ENCODE measurements at places on chromosomes 1 and 21. TPM values are rescaled to one million over a fixed set of nuclear protein-coding genes. Genes with fewer than 3 reads are reported as not detected.
A peak's percentile ranks its signal among the peaks of the same experiment; 100 is the strongest.

DNA sequence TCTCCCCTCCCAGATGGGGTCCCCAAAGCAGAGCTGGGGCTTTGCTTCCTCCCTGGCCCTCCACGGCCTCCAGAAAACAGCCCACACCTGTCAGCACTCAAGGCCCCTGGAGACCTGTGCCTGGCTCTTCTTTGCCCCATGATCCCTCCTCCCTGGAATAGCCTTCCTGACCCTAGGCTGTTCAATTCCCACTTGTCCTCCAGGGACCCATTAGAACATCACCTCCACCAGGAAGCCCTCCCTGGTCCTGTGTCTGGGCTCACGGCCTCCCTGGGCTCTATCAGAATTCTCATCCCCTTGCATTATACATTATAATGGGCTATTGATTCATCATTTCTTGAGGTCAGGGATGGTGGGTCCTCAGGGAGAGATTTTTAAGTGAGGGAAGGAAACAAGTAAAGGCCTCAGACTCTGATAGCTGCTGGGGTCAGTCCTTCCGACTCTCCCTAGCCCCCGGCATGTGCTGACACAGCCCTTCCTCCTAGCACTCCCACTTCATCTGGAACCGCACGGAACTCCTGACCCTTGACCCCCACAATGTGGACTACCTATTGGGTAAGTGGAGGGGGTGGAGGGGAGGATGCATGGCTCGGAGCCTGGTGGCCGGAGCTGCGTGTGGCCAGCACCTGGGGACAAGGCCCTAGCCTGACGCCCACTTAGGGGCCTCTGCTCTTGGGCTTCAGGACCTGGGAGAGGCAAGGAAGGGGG, 60.8 kb downstream of the ALPL start:
- no peaks in the 10 kb centered on the region for H3K27me3 ChIP-seq
- H3K27ac ChIP-seq: no peak overlapping the region
- no peaks in the 10 kb centered on the region for H3K4me1 ChIP-seq
- no peak for DNase-seq

DNA sequence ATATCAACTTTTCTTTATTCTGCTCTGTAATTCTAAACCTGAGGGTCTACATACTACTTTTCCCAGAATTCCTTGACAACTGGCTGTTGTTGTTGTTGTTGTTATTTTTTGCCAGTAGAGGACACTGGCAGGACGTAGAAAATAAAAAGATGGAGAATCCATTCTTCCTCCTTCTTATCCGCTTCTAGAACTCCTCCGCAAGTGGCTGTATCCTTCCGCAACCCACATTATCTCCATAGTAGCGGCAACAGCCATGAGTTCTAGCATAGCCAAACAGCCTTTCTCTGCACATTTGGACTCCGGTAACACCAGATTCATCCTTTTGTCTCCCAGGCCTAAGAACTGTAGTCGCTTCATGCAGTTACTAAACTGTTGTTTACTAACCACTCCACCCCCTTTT, 91.1 kb upstream of the CACHD1 start:
- H3K4me3 ChIP-seq: no peak overlapping the region
- no peak for DNase-seq
- H3K36me3 ChIP-seq: no peaks in the 10 kb centered on the region
- H3K4me1 ChIP-seq: no peaks in the 10 kb centered on the region

OPTC gene
- total RNA-seq: not detected

- H3K4me3 ChIP-seq: peak overlapping the region; percentile 18
- no peaks in the 10 kb centered on the region for H3K36me3 ChIP-seq
- DNase-seq: peak; percentile 8
- H3K27me3 ChIP-seq: no peaks in the 10 kb centered on the region
- no peak overlapping the region for H3K27ac ChIP-seq
Observed at GRCh38 chr1:55640708-55641473, 425.7 kb upstream of the USP24 start.

ADGRL4 gene
- not detected for total RNA-seq

DNA sequence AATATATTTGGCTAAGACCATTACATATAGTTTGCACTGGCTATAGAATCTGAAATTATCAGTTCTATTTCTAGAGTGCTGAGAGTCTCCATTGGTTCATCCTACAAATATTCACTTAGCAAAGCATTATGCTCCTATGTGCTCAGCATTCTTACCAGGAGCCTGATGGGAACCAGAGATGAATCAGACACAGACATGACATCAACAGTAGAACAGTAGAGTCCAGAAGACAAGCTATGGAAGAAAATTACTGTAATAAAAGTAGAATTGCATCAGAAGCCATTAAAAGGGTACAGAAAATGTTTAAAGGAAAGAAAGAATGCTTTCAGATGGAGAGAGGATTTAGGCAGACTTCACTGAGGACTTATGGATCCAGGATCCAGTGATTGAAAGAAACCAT, 271.7 kb upstream of the SNX7 start:
- no peak overlapping the region for H3K4me3 ChIP-seq
- no peak for DNase-seq
- H3K36me3 ChIP-seq: no peaks in the 10 kb centered on the region
- H3K27me3 ChIP-seq: no peaks in the 10 kb centered on the region
- no peak overlapping the region for H3K27ac ChIP-seq

NTMT2 gene
- not detected for total RNA-seq

DNA sequence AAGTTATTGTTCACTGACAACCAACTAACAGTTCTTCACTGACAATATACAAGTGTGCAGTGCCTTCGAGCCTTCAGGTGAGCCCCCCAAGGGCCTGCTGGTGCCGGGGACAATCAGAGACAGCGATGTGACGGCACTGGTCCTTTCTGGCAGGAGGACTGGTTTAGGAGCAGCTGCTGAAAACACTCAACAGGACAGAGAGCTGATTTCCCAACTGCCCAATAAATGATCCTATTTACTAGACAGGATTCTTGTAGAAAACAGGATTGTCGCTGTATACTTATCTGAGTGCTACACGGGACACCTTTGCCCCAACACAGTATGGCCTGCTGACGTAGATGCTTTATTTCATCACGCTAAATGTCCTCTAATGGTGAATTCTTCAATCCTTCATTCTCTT, 65.4 kb downstream of the TP53BP2 start:
- no peak for DNase-seq
- peaks cover 20% of the 10 kb centered on the region for H3K36me3 ChIP-seq
- H3K4me1 ChIP-seq: peaks cover 12% of the 10 kb centered on the region
- no peak overlapping the region for H3K27ac ChIP-seq
- H3K27me3 ChIP-seq: no peaks in the 10 kb centered on the region
- no peak overlapping the region for H3K4me3 ChIP-seq

DNA sequence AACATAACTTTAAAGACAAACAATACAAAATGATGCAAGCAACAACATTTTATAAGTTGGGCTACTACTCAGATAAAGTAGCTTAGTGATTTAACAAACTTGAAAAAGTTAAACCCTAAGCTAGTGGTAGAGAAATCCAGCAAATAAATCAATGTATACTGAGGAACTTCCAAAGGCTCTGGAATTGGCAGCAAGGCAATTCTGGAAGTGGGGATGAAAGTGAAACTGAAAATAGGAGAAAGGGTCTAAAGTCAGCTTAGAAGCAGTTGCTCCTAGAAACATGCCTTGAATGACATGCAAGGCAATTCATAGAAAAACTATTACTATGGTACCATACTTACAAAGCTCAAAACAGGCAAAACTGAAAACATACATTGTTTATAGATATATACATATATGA, 90.0 kb upstream of the CAMK1G start:
- no peaks in the 10 kb centered on the region for H3K27me3 ChIP-seq
- H3K36me3 ChIP-seq: no peaks in the 10 kb centered on the region

DNA sequence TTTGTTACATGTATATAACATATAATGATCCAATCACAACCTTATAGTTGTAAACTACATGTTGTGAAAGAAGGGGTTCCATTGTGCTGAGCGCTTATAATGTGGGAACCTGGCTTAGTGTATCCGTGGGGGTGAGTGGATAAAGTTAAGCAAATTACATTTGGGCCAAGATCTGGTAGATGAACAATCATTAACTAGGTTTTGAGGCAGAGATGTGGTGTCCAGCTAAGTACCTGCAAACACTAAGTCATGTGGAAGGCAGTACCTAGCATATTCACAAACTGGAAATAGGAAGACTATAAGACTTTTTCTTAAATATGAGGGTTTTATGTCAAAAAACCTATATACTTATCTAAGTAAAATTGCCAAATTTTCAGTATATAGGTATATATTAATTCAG, 167.2 kb upstream of the PDE4B start:
- no peak overlapping the region for H3K27ac ChIP-seq
- H3K27me3 ChIP-seq: no peaks in the 10 kb centered on the region
- H3K36me3 ChIP-seq: no peaks in the 10 kb centered on the region
- DNase-seq: no peak
- no peaks in the 10 kb centered on the region for H3K4me1 ChIP-seq

PRKAA2 gene
- total RNA-seq: not detected

FMO5 gene
- 0.31 TPM for total RNA-seq

NBL1 gene
- total RNA-seq: 35.6 TPM

FCGR3A gene
- total RNA-seq: 1.1 TPM

DNA sequence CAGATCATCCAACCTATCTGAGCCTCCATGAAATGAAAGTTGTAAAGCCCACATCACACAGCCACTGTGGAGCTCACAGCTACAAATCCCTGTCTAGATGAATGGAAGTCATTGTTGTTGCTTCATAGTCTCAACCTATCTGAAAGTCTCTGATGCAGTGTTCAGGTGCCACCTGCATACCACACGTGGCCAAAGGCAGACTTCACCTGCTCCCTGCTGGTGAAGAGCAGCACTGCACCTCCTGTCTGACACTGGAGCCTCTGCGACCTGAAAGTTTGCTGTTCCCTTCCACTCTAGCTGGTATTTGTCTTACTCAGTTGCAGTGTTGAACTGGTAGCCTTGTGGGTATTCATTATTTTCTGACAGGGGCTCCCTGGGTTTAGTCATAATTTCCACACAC, 18.4 kb downstream of the LORICRIN start:
- no peaks in the 10 kb centered on the region for H3K36me3 ChIP-seq
- no peak overlapping the region for H3K4me3 ChIP-seq
- H3K4me1 ChIP-seq: no peaks in the 10 kb centered on the region
- no peak for DNase-seq

DNA sequence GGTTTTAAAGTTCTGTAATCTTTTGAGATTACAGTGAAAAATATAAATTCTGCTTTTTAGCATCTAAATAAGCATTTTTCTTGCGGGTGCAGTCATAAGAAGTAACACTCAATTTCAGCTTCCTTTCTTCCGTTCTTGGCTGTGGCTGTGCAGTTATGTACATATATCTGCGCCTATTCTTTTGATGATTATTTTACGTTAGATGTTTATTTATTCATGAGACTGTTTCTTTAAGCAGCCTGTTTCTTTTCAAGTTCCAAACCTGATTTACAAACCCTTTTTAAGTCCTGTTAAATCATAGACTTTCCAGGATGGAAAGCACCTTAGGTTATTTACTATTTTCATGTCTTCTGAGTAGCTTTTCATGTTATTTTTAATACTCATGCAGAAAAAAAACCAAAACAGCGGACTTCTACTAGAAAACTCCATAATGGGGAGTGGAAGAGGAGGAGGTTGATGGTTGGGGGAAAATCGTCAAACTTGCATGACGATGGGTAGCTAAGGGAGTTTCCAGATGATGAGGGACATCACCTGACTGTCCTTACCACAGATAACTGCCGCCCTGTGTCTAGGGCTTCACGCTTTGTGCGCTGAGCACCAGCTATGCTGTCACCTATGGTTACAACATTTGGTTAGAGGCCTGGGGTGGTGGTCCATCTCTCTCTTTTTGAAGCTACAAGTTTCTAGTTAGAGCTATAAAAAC, 2.6 kb downstream of the PRDM2 start:
- H3K27me3 ChIP-seq: no peaks in the 10 kb centered on the region
- no peaks in the 10 kb centered on the region for H3K36me3 ChIP-seq
- H3K4me1 ChIP-seq: peaks cover 35% of the 10 kb centered on the region
- H3K27ac ChIP-seq: peak overlapping the region; percentile 76
- DNase-seq: peak; percentile 73

CFAP141 gene
- not detected for total RNA-seq

DNA sequence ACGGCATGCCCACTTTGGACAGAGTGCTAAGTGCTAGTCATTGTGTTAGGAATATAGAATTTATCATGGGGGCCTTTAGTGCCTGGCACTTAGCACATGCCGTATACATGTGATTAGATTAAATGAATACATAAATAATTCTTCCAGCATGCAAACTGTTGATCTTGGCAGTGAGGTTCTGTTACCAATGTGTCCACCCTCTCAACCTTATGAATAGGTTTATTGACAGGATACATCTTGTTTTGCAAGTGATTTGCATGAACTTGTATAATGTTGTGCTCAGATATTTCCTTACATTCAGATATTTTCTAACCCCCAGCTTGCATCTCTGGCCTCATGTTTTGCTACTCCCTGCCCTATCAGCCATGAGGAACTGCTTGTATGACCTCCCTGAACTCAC, 60.3 kb upstream of the ZNF648 start:
- no peaks in the 10 kb centered on the region for H3K27me3 ChIP-seq
- H3K4me1 ChIP-seq: no peaks in the 10 kb centered on the region
- no peak for DNase-seq
- no peak overlapping the region for H3K27ac ChIP-seq
- H3K36me3 ChIP-seq: no peaks in the 10 kb centered on the region

DNA sequence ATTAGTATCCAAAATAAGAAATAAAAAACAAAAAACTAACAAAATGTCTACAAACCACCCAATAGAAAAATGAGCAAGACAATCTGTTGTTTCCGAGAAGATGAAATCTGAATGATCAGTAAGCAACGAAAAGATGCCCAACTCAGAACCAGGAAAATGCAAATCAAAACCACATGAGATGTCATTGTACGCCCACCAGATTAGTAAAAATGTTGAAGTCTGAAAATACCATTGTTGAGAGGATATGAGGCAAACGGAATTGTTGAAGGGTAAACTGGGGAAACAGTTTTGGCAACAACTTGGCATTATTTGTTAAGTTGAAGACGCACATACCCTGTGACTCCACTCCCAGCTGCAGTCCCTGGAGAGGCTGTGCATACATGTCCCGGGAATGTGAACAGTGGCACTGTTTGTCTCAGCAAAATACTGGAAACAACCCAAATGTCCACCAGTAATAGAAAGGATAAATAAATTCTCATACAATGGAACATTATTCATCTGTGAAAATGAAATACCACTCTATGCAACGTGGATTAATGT, 10.6 kb downstream of the ZBTB17 start:
- no peak for DNase-seq
- peaks cover 27% of the 10 kb centered on the region for H3K4me1 ChIP-seq
- no peaks in the 10 kb centered on the region for H3K27me3 ChIP-seq
- H3K27ac ChIP-seq: no peak overlapping the region
- no peak overlapping the region for H3K4me3 ChIP-seq
- no peaks in the 10 kb centered on the region for H3K36me3 ChIP-seq

Measured in CD8-positive, alpha-beta memory T cell (primary cell).